ENCODE measurements at places on chromosomes 3 and 15. TPM values are rescaled to one million over a fixed set of nuclear protein-coding genes. Genes with fewer than 3 reads are reported as not detected.

DNA sequence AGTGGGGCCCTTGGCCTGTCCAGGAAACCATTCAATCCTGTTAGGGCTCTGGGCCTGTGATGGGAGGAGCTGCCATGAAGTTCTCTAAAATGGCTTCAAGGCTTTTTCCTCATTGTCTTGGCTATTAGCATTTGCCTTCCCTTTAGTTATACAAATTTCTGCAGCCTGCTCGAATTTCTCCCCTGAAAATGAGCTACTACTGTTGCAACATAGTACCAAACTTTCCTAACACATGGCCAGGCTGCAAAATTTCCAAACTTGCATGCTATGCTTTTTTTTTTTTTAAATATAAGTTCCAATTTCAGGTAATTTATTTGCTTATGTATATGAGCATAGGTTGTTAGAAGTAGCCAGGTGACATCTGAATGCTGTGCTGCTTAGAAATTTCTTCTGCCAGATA is 560.8 kb upstream of the TBL1XR1 start:
- no peak overlapping the region for H3K4me3 ChIP-seq
- H3K36me3 ChIP-seq = no peaks in the 10 kb centered on the region
- H3K27ac ChIP-seq = no peak overlapping the region
- H3K4me1 ChIP-seq = no peaks in the 10 kb centered on the region
- no peaks in the 10 kb centered on the region for H3K27me3 ChIP-seq
- no peak for DNase-seq

DNA sequence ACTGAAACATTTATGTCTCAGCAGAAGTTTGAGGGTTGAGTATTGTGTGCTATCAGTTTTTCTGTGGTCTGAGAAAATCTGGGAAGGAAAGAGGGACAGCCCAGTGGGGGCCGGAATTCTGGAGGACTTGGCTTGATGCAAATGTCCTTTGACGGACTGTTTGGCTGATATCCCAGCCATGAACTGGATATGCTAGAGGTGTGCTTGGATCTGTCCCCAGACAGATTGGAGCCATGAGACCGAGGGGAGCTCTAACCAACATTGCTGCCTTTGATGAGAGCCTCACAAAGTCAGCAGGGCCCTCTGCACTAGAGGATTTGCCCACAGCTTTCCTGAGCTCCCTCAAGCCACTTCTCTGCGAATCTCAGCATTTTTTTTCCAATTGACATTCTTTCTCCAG is 405.6 kb downstream of the NTRK3 start:
- no peak for DNase-seq
- H3K4me1 ChIP-seq = no peaks in the 10 kb centered on the region
- no peak overlapping the region for H3K4me3 ChIP-seq
- no peaks in the 10 kb centered on the region for H3K27me3 ChIP-seq
- no peaks in the 10 kb centered on the region for H3K36me3 ChIP-seq

DNA sequence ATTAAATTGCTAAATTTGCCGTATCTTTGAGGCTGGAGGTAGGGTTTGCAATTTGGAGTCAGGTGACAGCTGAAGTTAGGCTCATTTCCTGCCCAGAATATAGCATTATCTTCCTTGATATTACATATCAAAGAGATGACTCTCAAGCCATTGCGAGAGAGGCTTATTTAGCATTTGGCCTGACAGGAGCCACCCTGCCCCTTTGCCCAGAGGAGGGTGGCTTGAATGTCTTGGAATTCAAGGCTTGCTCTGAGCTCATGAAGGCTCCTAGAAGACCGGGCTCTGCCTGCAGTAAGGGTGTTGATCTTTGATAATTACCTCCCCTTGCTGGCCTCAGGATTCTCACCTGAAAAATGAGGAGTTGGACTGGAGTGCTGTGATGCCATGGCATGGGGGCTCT is 251.4 kb upstream of the C2CD4B start:
- H3K27ac ChIP-seq = no peak overlapping the region
- H3K4me1 ChIP-seq = no peaks in the 10 kb centered on the region
- H3K36me3 ChIP-seq = no peaks in the 10 kb centered on the region
- DNase-seq = no peak

DNA sequence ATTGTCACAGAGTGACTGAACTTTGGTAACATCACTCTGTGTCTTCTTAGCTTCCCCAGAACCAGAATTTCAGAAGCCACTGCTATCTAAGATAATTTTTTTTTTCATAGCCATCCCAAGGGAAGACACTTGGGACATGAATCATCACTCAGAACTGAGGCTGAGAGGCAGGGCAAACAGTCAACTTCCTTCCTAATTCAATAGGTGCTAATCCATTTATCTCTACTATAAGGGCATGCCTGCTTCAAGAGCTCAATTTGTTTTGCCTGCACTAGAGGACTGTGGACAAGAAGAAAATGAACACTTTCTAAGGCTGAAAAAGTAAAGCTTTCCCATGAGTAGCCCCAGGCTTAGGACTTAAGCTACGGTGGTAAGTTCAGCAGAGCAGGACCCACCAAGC is 56.7 kb upstream of the MYRIP start:
- DNase-seq = no peak
- H3K36me3 ChIP-seq = no peaks in the 10 kb centered on the region
- H3K4me1 ChIP-seq = no peaks in the 10 kb centered on the region
- no peaks in the 10 kb centered on the region for H3K27me3 ChIP-seq
- H3K27ac ChIP-seq = no peak overlapping the region
- no peak overlapping the region for H3K4me3 ChIP-seq

- H3K4me3 ChIP-seq = no peak overlapping the region
- no peak for DNase-seq
- H3K27me3 ChIP-seq = no peaks in the 10 kb centered on the region
- no peaks in the 10 kb centered on the region for H3K36me3 ChIP-seq
Observed at GRCh38 chr3:107432646-107433045, 55.4 kb downstream of the CCDC54 start.

GRCh38 chr3:72144773-72145505 is 360.0 kb upstream of the PROK2 start:
- no peak for DNase-seq
- H3K27me3 ChIP-seq = no peaks in the 10 kb centered on the region
- H3K27ac ChIP-seq = no peak overlapping the region
- H3K36me3 ChIP-seq = no peaks in the 10 kb centered on the region
- H3K4me1 ChIP-seq = no peaks in the 10 kb centered on the region

GRCh38 chr3:84965141-84965540 is 6.4 kb downstream of the CADM2 start:
- DNase-seq = no peak
- no peak overlapping the region for H3K4me3 ChIP-seq
- H3K36me3 ChIP-seq = no peaks in the 10 kb centered on the region
- H3K4me1 ChIP-seq = no peaks in the 10 kb centered on the region
- no peak overlapping the region for H3K27ac ChIP-seq

- H3K4me1 ChIP-seq = no peaks in the 10 kb centered on the region
- H3K36me3 ChIP-seq = no peaks in the 10 kb centered on the region
- no peak overlapping the region for H3K4me3 ChIP-seq
- DNase-seq = no peak
Observed at GRCh38 chr3:56302417-56302816, 165.8 kb downstream of the ERC2 start.

GRCh38 chr3:146783446-146783845 is 178.3 kb upstream of the PLSCR5 start:
- H3K27me3 ChIP-seq = no peaks in the 10 kb centered on the region
- no peak overlapping the region for H3K27ac ChIP-seq
- no peaks in the 10 kb centered on the region for H3K4me1 ChIP-seq
- no peaks in the 10 kb centered on the region for H3K36me3 ChIP-seq

DNA sequence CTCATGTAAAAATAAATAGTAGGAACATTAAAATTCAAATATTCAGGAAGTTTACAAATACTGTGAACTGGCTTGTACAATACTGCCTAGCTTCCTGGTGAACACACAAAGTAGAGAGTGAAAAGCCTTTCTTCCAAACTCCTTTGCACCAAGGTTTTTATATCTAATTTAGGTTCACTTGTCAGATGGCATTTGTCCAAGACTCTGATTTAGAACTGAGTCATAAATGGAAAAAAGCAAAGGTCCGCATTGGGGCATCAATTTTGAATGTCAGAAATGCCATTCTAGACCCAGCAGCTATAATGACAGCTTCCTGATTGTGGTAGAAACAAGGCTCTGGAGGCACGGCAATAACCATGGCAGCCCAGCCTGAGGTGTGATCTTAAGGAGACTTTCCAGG is 160.7 kb downstream of the PDE8A start:
- DNase-seq = no peak
- H3K4me3 ChIP-seq = no peak overlapping the region
- no peaks in the 10 kb centered on the region for H3K36me3 ChIP-seq
- no peak overlapping the region for H3K27ac ChIP-seq
- no peaks in the 10 kb centered on the region for H3K4me1 ChIP-seq

DNA sequence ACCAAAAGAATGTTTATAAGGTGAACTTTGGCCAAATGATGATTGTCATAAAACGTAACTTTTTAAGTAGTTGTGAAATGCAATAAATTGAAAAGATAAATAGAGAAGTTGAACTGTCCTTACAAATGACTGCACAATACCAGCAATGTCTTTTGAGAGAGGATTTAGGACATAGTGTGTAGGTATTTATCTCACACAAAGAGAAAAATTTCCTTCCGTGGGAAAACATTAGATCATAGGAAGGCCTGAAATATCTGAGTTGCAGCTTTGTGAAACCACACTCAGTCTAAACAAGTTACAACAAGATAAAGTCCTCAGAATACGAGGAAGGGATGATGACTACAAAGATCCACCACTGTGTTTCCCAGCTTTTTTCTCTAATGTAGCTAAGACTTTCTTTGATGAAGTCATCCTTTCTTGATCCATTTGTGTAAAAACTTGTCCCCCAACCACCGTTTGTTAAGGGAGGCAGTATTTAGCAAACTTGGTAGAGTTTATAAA is 16.0 kb downstream of the ROBO2 start:
- H3K36me3 ChIP-seq = no peaks in the 10 kb centered on the region
- H3K27ac ChIP-seq = no peak overlapping the region
- H3K4me1 ChIP-seq = no peaks in the 10 kb centered on the region
- H3K27me3 ChIP-seq = no peaks in the 10 kb centered on the region
- H3K4me3 ChIP-seq = no peak overlapping the region
- DNase-seq = no peak

GRCh38 chr3:9314796-9315195 is 48.1 kb upstream of the THUMPD3 start:
- H3K27ac ChIP-seq = no peak overlapping the region
- no peaks in the 10 kb centered on the region for H3K27me3 ChIP-seq
- H3K4me1 ChIP-seq = no peaks in the 10 kb centered on the region
- no peaks in the 10 kb centered on the region for H3K36me3 ChIP-seq

GRCh38 chr3:12969486-12969885 is 103.7 kb downstream of the IQSEC1 start:
- no peak overlapping the region for H3K27ac ChIP-seq
- no peak for DNase-seq
- H3K4me3 ChIP-seq = no peak overlapping the region
- H3K4me1 ChIP-seq = peaks cover 18% of the 10 kb centered on the region
- H3K27me3 ChIP-seq = no peaks in the 10 kb centered on the region
- no peaks in the 10 kb centered on the region for H3K36me3 ChIP-seq

GRCh38 chr15:75056036-75056435 is 32.6 kb downstream of the PPCDC start:
- H3K4me1 ChIP-seq = no peaks in the 10 kb centered on the region
- no peaks in the 10 kb centered on the region for H3K27me3 ChIP-seq
- no peak for DNase-seq
- H3K36me3 ChIP-seq = no peaks in the 10 kb centered on the region
- no peak overlapping the region for H3K4me3 ChIP-seq
- H3K27ac ChIP-seq = no peak overlapping the region

DNA sequence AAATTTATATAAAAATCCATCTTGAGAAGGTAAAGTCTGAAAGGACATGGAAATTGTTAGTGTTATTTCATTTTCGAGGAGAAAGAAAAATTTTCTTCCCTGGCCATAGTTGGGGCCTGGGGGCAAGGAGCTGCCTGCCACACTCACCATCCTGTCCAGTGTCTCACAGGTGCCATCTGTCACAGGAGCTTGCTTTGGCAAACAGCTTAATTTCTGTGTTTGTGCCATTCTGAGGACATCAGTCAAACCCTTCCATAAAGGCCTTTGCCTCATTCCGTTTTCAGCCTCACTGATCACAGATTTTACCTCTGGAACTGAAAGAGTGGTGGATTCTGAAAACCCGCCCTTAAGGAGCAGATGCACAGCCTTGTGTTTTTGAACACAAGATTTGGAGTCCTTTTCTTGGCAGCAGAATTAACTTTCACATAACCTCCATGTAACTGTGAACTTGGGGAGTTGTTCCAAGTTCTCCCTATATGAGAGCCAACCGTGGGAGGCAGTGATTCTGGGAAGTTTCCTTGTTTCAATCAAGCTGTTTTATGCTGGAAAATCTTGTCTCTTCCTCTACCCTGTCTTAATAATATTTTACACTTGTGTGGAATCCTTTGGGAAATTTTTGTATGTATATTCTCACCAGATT is 254.7 kb downstream of the CACNA2D3 start:
- H3K4me1 ChIP-seq = no peaks in the 10 kb centered on the region
- DNase-seq = no peak

- H3K27me3 ChIP-seq = no peaks in the 10 kb centered on the region
- no peak overlapping the region for H3K27ac ChIP-seq
- no peak overlapping the region for H3K4me3 ChIP-seq
- H3K36me3 ChIP-seq = no peaks in the 10 kb centered on the region
Observed at GRCh38 chr3:101204246-101204645, 116.1 kb downstream of the IMPG2 start.

DNA sequence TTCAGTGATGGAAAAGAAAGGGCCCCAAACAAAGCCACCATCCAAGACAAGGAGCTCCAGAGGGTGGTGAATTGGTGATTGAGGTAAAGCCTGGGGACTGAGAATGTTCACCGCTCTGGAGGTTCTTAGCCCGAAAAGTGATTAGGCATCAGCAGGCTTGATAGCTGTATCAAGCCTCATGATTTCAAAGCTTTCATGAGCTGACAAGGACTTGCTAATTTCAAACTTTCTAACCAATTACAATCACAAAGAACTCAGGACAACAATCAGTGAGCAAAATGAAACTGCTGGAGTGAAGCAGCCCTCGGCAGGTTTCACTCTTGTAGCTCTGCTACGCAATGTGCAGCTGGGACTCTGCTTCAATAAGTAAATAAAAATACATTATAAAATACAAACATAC is 391.3 kb downstream of the TIGIT start:
- no peak for DNase-seq
- no peaks in the 10 kb centered on the region for H3K4me1 ChIP-seq
- no peaks in the 10 kb centered on the region for H3K36me3 ChIP-seq
- H3K27me3 ChIP-seq = no peaks in the 10 kb centered on the region

DNA sequence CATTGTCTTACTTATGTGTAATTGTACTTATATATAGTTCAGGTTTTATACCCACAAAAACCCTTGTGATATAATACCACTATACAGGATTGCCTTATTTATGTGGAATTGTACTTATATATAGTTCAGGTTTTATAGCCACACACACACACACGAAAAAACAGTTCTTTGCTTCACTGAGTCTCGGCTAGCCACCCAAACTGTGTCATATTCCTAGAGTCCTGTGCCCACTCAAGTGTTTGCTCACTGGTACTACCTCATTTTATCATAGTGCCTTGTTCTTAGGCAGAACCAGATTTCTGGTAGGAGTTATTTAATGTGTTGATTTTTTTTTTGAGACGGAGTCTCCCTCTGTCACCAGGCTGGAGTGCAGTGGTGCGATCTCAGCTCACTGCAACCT is 12.5 kb downstream of the RASA2 start:
- H3K27me3 ChIP-seq = no peaks in the 10 kb centered on the region
- H3K27ac ChIP-seq = no peak overlapping the region
- H3K4me3 ChIP-seq = no peak overlapping the region
- no peaks in the 10 kb centered on the region for H3K36me3 ChIP-seq

The CD96 gene
- 0.45 TPM for total RNA-seq

The UACA gene
- 16.3 TPM for total RNA-seq

The MESP2 gene
- total RNA-seq = 1.4 TPM

The CAND2 gene
- 86.3 TPM for total RNA-seq

The ROPN1 gene
- 10.8 TPM for total RNA-seq

The FGF7 gene
- 8.9 TPM for total RNA-seq

The RBP2 gene
- total RNA-seq = not detected

The EIF1B gene
- 26.5 TPM for total RNA-seq

The CFAP20DC gene
- 8.3 TPM for total RNA-seq

All from prostate gland (tissue), 2 donors.